ENCODE measurements at places on chromosomes 2 and 18.

GRCh38 chr2:212024040-212024439, 514.6 kb downstream of the ERBB4 start:
- DNase-seq: no peak

DNA sequence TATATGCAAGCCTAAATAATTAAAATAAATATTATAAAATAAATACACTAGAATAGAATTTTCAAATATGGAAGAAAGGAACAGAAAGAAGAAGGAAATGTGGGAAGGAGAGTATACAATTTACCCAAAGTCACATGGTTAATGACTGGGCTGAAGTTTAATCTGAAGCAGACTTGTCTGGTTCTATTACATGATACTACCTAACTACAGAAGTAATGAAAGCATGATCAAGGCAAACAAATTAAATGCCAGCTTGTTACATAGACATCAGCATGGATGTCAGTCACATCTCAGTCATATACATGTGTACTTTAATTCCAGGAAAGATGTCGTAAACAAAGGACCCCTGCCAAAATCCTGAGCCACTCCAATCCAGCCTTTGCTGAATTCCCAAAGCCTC, 1060.8 kb downstream of the CNTNAP5 start:
- no peak for DNase-seq

GRCh38 chr2:226121046-226121738, 678.4 kb downstream of the IRS1 start:
- DNase-seq: no peak

- DNase-seq: no peak
Observed at GRCh38 chr2:172065111-172065510, 20.2 kb upstream of the DLX1 start.

DNA sequence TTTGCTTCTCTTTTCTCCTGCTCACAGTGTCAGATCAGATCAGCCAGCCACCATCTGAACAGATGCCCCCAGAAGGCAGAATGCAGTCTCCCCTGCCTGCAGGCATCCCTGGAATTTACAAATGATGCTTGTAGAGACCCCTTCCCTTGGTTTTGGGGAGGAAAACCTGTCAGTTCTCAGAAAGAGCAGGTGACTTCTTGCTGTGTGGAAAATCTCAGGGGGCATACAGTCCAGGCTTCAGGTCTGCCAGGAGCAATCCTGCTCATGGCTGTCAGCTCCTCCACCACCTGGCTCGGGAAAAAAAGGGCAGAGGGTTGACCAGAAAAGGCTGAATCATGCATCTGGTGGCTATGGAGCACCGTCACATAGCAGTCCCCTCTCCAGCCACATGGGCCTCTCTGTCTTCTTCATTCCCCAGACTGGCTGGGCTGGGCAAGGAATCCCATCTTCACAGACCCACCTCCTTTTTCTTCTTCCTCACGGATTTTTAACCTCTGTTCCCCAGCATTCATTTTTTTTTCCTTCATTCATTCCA, 107.0 kb downstream of the KCNF1 start:
- DNase-seq: no peak

- no peak for DNase-seq
Observed at GRCh38 chr18:47490882-47491281, 239.4 kb upstream of the SKOR2 start.

DNA sequence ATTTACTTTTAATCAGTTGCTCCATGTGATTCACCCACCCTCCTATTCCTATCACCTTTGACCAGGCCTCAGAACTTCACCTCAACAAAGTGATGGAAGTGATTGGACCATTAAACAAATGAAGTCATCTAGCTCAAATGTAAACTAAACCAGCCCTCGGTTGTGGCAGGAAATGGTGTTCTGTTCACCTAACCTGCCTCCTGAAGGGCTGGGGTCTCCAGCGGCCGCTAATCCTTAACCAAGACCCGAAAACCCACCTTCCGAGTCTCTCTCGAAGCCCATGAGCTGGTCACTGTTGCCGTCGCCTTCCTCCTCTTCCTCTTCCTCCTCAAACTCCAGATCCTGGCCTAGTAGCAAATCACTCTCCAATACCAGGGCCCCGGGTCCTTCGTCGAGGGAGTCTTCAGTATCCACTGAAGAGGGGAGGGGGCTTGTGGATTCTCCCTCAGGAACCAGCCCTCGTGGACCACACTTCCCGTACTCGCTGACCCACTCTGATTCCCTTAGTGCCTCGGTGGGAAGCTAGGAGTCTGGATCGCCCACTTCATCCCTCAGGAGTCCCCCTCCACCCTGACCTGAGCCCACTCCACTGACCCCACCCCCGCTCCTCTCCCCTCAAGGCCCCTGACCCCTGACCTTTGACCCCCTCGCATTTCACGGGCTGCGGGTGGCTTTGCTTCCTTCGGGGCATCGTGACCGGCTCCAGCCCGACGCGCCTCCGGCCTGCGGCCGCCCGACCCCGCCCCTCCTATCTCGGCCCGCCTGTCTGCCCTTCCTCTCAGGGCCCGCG, 503 bp downstream of the ZNF513 start:
- no peak for DNase-seq

- no peak for DNase-seq
Observed at GRCh38 chr2:228039752-228040534, 141.5 kb downstream of the SPHKAP start.

GRCh38 chr2:157246765-157247407, 10.6 kb upstream of the GALNT5 start:
- no peak for DNase-seq

GRCh38 chr2:32291746-32292145, 14.0 kb downstream of the YIPF4 start:
- DNase-seq: no peak

DNA sequence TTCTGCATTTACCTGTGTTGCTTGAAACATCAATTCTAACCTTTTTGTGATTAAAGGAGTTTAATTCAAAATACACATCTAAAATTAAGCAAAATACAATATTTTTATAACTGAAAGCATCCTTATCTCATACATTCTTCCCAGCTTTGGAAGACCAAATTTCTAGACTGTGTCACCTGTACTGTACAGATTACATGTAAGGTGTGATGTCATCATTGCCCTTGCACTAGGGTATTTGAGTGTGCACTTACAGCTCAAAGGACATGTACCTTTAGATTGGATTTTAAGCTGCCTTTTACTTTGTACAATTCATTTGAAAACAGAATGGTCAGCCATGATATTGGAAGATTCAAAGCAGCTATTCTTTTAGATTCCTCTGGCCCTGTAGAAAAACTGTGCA, 932.8 kb upstream of the POU3F3 start:
- no peak for DNase-seq

- DNase-seq: no peak
Observed at GRCh38 chr18:63604791-63605567, 17.8 kb downstream of the SERPINB13 start.

DNA sequence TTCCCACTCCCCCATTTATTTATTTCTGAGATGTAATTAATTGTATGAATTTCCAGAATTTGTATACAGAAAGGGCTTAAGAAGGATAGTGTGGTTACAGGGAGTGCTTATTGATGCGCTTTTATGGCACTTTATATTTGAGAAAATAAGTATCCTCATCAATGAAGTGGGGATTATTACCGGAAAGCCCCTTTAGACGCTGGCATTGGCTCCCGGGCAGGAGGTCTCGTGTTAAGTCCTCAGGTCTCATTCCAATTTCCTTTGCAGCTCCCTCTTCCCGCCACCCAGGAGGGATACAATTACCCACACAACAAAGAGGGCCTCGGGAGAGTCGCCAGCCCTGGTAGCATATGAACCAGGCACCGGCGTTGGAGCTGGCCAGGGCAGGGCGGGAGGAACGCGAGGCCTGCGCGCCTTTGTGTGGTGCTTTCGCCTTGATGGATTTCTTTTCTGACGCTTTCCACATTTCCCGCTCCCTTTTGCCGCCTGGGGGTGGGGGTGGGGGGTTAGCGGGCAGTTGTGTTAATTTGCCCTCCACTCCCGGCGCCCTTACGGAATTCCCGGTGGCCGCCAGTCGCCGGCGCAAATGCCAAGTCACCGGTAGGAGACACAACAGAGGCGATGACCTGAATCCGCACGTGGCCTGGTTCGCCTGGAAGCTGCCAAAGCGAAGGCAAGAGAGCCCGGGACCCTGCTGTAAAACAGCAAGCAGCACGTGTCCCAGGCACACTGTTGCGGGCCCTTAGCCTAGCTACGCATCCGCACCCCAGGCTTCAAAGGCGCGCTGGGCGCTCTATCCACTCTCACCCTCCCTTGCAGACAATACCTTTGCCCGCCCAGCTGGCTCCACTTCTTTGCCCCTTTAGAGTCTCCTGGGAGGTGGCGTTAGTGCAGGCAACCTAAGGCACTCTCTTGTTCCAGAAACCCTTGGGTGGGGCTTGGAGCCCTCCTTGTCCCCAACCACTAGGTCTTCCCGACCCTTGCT, 3.3 kb downstream of the GAD1 start:
- no peak for DNase-seq

GRCh38 chr18:62524440-62525200, 1.8 kb downstream of the ZCCHC2 start:
- no peak for DNase-seq

DNA sequence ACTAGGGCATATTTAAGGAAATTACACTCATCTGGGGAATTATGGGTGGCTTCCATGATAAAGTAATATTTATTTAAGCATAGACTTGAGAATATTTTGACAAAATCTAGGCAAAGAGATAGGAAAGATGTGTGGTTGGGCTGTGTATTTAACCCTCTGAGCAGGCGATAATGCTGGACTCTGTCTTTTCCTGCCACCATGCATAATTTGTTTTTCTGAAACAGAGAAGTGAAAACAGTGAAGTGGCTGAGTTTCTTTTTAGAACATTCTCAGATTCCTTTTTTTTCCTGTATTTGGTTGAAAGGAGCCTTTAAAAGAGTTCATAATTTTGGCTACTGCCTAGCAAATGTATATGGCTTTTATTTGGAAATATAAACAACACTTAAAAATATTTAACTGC, 104.8 kb upstream of the CDH19 start:
- DNase-seq: no peak

DNA sequence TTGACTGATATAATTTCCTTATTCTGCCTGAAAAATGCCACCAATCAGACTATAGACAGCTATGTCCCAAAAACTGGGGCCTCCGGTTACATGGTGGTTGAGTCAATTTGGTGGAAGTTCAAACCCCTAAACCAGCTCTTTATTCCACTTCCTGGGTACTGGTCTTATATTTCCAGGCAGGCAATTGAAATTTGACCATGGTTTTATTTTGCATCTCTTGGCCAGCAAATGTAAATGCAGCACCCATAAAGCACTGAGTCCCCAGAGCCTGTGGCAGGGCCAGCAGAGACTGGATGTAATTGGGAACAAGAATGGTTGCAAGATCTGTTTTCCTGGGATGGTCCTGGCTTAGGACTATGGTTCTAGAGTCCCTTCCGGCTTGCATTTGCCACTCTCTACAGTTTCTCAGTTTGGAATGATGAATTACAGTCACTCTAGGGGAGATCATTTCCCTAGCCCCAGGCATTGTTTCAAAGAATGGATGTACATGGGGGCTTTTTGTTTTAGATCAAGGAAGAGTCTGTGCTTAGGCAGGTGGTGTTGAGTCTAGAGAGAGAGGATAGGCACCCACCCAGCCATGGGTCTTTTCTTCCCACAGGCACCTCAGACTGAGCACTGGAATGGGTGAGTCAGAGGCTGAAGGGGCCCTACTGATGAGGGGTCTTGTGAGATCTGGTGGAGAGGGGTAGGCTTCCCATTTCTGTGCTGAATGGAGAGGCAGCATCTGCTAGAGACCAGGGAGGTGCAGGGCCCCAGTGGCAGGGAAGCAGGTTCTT, 108.4 kb upstream of the CDC42EP3 start:
- DNase-seq: no peak

DNA sequence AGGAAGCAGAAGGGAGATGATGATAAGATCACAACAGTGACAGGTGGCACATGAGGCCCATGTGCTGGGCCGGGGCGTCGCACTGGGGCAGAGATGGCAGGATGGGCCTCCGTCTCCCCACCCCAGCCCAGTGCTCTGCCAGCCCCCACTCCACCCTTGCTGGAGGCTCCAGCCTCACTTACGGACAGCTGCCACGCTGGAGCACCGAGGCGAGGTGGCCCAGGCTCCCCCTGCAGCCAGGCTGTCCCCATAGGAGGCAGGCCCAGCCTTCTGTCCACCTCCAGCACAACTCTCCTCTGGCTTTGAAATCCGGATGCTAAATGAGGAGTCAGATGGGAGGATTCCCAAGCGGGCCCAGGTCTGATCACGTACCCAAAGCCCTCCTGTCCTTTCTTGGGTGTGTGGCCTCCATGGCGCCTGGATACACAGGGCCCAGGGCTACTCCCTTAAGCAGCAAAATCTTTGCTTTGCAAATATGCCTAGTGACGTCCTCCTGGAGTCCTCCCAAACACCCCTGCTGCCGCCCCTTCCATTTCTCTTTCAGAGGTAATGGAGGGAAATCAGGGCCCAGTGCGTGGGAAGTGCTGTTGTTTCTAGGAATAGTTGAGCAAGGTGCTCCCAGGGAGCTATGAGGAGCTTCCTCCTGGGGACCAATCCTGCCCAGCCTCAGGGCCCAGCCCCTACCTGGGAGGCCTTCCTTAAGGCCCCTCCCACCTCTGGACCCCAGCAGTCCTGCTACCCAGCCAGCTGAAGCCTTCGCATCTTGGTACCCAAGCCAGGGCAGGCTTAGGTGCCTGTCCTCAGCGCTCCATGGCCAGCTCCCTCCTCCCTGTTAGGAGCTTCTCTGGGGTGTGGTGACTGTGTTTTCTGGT, 170.4 kb upstream of the MYCN start:
- no peak for DNase-seq

- no peak for DNase-seq
Observed at GRCh38 chr2:175156534-175156933, 11.5 kb downstream of the ATF2 start.

GRCh38 chr2:200525066-200525465, 941 bp upstream of the SGO2 start:
- DNase-seq: no peak

- DNase-seq: no peak
Observed at GRCh38 chr18:50649821-50650220, 89.9 kb downstream of the MAPK4 start.

GRCh38 chr2:209423562-209424198, at the start of gene MAP2:
Gene MAP2 (plus strand): TSS chr2:209424047. CDS start chr2:209653171, 229,124 bp downstream.
- peak; percentile 83 for DNase-seq

- no peak for DNase-seq
Observed at GRCh38 chr2:45006942-45007287, 2.3 kb downstream of the SIX2 start.

DNA sequence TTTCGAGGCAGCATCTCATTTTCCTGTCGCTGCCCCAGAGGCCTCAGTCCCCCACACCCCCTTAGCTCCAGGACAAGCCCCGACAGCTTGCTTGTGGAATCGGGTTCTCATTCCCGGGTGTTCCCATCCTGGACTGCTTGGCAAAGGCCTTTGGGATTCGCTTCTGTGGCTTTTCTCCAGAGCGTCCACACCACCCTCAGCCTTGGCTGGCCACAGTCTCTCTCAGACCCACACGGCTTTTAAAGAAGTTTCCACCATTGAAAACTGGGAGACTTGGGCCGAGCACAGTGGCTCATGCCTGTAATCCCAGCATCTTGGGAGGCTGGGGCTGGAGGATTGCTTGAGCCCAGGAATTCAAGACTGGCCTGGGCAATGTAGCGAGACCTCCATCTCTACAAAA, 2.7 kb downstream of the ESPNL start:
- DNase-seq: no peak

Data from T1000 (cell line).